Karpas-422 (cell line): ENCODE measurements at places on chromosomes 6 and 20.

DNA sequence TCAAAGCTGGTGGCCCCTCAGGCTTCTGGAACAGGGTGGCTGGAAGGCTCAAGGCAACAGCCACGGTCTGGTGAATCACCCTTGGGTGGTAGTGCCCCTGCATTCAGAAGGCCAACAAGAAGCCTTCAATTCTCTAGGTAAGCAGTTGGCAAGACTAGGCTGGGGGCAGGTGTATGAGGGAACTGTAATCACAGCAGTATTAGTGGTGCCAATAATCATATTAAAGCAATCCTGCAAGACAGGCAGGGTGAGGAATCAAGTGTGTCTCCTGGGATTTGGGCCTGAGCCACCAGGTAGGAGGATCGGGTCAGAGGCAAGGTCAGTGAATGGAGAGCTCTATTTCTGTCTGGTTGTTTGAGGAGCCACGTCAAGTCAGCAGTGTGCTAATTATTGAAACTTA is 24.9 kb upstream of the SCUBE3 start:
- DNase-seq = no peak

DNA sequence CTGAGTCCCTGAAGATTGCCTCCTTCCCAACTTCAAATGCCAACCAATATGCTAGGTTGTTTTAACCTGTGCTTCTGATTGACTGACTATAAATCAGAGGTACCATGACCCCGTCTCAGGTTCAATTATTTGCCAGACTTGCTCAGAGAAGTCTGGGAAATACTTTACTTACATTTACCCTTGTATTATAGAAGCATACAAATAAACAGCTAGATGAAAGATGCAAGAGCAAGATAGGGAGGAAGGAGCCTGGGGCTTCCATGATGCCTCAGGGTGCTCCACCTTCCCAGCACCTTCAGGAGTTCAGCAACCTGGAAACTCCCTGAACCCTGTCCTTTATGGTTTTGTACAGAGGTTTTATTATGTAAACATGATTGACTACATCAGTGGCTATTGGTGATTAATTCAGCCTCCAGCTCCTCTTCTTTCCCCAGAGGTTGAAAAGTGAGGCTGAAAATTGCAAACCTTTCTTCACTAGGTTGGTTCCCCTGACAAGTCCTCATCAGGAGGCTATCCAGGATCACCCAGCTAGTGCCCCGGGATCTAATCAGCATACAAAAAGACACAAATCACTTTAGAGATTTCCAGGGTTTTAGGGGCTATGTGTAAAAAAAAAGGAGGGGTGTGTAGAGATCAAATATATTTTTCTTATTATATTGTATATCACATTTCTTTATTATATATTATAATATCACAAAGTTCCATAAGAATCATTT is 547.7 kb downstream of the EPM2A start:
- no peak for DNase-seq

DNA sequence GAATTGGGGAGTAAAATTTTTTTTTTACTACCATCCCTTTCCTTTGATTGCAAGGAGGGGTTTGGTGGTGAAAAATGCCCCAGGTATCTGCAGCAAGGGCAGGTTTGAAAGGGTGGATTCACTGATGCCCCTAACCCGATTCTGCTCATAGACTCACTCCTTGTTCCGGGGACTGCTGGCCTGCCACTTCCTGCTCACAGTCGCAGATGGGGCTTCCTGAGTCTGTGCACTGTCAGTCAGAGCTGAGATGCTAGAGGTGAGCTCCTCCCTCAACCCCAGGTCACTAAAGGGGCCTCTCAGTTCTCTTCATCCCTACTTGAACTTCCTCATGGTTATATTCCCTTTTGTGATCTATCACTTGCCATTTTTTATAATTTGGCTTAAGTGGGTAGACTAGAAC is 357.9 kb downstream of the FARS2 start:
- no peak for DNase-seq

GRCh38 chr6:43524483-43524961 is 7.6 kb downstream of the POLR1C start:
- DNase-seq = no peak

DNA sequence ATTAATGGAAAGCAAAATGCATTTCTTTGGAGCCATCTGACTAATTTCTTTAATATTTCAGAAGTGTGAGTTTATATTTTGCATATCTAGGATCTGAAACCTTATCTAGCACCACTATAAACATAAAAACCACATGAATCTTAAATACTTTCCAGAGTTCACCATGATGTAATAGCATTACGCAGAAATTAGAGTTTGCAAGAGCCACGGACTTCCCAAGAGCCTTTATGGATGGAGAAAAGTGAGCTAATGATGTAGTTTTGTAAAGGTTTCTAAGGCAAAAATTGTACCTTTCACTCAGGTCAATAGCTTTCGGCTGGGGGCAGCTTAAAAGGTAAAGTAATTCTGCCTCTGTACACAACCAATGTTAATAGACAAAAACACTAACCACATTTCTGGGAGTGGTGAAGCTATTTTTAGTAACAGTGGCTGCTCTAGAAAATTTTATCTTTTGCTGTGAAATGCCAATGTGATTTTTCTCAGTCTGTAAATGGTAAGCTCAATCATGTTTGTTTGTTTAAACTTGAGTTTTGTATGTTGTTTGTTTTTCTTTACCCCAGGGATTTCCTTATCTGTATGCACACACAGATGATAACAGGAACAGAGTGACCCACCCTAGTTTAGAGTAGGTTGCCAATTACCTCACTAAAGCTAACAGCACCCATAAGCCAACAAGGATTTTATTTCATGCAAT is 80.5 kb downstream of the FILIP1 start:
- no peak for DNase-seq

- DNase-seq = no peak
Observed at GRCh38 chr20:19047040-19047950, 165.1 kb upstream of the SLC24A3 start.

DNA sequence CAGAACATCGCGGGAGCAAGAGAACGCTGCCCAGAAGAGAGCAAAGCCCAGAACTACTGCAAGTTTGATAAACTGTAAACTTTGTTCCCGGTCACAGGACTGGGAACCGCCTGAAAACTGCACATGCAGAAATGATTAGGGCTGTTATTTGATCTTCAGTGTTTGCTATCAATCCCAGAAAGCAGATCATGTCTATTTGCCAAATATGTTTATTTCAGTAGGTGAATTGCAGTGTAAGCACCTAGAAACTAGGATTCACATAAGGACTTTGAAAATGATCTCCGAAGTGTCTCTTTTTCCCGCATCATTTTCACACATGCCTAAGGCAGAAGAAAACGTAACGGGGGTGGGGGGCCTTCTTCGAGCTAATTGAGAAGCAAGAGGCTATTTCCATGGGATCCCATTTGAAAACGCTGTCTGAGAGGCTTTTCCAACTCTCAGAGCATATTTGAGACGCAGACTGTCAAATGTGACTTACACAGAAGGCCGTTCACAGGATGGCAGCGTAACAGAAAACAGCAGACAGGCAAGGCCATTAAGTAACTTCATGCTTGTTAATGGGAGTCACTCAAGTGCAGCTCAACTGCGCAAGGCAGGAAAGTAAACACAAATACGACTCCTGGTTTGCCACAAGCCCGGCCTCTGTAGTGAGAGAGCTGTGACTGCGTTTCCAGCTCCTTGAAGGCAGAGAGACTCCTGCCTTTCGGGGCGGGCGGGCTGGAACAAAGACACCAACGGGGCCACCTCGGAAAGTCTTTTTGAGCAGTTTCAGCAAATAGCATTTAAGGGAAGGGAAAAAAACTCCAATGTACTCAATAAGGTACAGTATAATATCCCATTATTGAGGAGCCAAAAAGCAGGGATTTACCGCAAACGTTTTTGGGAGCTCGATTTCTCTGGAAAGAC is 144.7 kb upstream of the ZNF217 start:
- no peak for DNase-seq

- no peak for DNase-seq
Observed at GRCh38 chr6:35776364-35777215, at the start of gene CLPSL2. Gene CLPSL2, plus strand, starts transcription at chr6:35776598. Its CDS starts 21 bp downstream, at chr6:35776619.

GRCh38 chr6:132763269-132763668 is 5.6 kb upstream of the VNN2 start:
- DNase-seq = peak; percentile 83

DNA sequence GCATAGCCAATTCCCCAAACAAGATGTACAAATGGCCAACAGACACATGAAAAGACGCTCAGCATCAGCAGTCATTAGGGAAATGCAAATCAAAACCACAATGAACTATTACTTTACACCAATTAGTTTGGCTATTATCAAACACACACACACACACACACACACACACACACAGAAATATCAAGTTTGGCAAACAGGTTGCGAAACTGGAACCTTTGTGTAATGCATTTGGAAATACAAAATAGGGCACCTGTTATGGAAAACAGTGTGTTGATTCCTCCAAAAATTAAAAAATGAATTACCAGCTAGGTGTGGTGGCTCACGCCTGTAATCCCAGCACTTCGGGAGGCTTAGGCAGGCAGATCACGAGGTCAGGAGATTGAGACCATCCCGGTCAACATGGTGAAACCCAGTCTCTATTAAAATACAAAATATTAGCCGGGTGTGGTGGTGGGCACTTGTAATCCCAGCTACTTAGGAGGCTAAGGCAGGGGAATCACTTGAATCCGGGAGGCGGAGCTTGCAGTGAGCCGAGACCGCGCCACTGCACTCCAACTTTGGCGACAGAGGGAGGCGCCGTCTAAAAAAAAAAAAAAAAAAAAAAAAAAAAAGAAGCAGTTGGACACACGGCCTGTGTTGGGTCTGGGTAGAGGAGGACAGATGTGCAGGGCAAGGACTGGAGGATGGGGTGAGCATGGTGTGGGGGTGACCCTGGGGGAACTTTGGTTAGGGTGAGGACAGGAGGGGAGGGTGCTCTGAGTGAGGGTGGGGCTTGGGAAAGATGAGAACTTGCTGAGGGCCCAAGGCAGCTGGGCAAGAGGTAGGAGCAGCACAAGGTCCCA is 23.8 kb downstream of the HLA-F start:
- no peak for DNase-seq

GRCh38 chr20:52242237-52243230 is 51.0 kb upstream of the ZFP64 start:
- DNase-seq = peak; percentile 78

DNA sequence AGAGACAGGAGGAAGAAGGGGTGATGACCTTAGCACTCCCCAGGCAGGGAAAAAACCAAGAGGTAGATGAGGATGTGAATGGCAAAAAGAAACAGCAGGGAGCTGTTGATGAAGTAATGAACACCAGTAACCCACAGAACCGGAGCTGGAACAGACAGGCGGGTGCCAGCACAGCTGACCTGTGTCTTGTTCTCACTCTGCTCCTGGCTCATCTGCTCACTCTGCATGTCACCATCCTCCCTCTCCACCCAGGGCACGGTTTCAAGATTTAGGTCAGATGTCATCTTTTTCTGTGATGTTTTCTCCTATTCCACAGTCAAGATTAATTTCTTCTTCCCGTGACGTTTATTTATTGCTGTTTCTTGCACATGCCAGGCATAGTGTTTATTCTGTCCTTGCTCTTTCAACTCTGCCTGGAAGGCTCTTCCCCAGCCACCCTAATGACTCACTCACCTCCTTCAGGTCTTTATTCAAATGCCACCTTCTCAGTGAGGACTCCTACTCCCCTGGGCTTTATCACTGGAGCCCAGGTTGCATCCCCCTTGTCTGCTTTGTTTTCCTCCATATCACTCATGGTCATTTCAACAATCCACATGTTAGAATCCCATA is 164.5 kb upstream of the HDAC2 start:
- DNase-seq = no peak

DNA sequence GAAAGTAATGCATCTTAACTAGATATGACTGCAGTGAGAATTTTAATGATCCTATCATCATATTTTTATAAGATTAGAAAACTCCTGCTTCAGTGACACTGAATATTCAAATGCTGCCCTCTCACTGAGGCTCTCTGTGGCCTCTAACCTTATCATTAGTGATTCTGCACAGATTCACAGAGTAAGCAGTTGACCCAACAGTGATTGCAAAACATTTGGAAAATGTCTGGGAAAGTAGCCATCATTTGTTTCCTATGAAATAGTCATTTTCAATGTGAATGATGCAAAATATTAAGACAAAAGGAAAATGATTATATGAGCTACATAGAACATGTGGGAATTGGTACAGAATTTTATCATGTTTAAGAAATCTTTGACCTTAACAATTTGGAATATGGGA is 210.3 kb downstream of the TBX18 start:
- no peak for DNase-seq

DNA sequence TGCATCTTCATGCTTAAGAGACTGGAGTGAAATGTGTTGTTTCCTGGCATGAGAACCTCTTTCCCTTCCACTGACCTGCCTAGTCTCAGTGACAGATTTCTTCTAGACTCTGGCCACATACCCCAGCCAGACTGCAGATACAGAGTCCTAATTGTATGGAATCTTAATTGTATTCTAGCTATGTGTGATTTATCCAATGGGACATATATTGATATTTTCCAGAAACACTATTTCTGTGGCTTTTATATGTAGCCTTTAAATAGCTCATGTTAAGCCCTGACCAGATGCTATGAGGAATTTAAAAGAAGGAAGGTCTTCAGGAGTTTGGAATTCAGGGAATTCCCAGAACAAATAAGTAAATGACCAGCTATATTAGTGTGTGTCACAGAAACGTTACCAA is 99.0 kb downstream of the FIG4 start:
- peak; percentile 7 for DNase-seq

DNA sequence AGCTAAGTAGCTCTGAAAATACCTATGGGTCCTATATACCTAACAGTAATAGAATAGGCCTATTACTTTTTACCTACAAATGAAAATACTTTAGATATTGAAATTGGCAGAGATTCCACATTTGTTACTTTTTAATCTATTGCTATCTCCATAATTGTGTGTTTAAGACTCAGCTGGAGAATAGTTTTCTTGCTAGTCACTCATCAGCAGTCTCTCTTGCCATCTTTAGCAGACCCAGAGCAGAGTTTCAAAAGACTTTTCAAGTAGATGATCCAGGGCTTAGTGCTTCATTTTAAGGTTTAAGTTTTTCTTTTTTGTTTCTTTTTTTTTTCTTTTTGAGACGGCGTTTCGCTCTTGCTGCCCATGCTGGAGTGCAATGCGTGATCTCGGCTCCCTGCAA is 12.9 kb downstream of the ANKS1A start:
- DNase-seq = no peak

- no peak for DNase-seq
Observed at GRCh38 chr6:29531668-29532067, 27.9 kb downstream of the UBD start.

DNA sequence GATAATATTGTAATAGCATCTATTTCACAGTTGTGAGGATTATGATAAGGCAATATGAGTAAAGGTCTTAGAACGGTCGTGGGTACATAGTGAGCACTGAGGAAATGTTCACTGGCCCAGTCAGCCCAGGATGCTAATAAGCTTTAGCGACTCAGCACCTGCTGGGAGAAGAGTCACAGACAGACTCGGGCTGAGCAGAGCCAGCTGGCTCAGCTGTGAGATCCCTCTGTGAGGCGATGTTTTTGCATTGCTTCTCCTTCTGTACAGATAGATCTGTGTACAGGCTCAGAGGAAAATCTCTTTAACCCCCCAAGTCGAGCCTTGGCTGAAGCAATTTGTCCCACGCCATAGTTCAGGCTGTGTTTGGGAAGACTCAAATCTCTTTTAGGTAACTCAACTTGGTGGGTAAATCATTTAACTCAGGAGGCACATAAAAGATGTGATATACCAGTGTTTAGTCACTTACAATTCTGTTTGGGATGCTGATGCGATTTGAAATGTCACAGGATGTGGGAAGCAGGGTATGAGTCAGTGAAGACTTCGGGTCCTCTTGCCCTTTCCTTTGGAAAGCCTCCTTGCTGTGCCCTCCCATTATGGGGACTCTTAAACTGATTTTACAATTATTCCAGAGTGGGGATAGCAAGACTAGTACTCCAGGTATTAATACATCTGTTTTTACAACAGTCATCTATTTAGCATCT is 53.1 kb downstream of the PHACTR1 start:
- DNase-seq = no peak
